Glomerular endothelial cell (primary cell): ENCODE measurements at places on chromosomes 3 and 15. TPM values are rescaled to one million over a fixed set of nuclear protein-coding genes. Genes with fewer than 3 reads are reported as not detected.

The FGF12 gene
- 2.1 and 6.4 TPM in 2 replicates for total RNA-seq

The EXD1 gene
- 0.53 TPM in 1 of 2 replicates, not detected in the other for total RNA-seq

The SLC28A1 gene
- not detected in 2 replicates for total RNA-seq

GRCh38 chr15:43828061-43828657, 1.4 kb downstream of the WDR76 start:
- DNase-seq = no peak

DNA sequence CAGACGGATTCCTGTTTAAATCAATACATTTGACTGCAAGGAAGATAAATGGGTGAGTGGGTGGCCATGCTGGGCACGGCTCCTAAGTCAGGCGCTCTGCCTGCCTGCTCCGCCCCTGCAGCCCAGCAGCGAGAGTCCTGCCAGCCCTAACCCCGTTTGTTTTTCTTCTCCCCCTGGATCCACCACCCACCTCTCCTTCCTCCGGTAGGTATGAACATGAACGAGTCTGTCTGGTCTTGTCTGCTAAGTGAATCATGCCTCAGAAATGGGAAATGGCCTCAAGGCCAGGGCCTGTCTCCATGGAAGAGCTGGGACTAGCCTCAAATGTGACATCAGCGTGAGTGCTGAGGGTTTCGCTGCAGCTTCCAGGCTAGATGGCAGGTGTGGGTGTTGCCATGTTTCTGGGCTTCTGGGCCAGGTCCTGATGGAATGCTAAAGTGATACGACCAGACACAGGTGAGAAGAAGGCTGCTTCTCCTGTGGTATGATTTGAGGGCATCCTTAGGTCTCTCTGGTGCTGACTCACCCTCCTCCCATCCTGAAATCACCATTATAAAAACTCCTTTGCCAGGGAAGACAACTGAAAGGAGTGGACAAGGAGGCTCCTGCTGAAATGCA, 5.6 kb upstream of the FEM1B start:
- DNase-seq = no peak

- no peak for DNase-seq
These were observed 284.8 kb downstream of the TUSC7 start for GRCh38 chr3:116994351-116994879.

GRCh38 chr3:123883701-123884202, 380 bp downstream of the MYLK start:
- no peak for DNase-seq

- no peak for DNase-seq
These were observed 782.9 kb upstream of the GOLIM4 start for GRCh38 chr3:168878655-168879054.

GRCh38 chr3:106965307-106965706, 411.9 kb upstream of the CCDC54 start:
- DNase-seq = no peak

GRCh38 chr3:153619268-153619667, 457.2 kb downstream of the RAP2B start:
- no peak for DNase-seq

DNA sequence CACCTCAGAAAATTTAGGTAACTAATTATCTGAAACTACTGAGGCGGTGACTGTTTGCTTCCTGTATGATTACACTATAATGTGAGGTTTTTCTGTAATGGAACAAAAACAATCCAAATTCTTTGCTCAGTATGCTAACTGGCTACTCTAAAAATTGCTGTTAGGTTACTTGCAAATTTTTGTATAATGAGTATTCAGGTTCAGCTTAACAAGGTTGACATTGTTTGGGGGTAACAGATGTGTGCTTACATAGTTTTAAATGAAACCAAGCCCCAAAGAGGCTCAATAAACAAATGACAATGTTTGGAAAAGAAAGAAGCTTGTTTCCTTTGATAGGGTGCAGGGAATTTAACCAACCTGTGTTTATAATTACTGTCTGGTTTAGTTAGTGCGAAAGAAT, 414.5 kb upstream of the MDFIC2 start:
- DNase-seq = no peak

GRCh38 chr3:168249550-168250414, 154.1 kb upstream of the GOLIM4 start:
- no peak for DNase-seq

- DNase-seq = no peak
These were observed 54.5 kb upstream of the FNDC3B start for GRCh38 chr3:171984883-171985282.

- no peak for DNase-seq
These were observed at the start of gene GATM for GRCh38 chr15:45378149-45378912. Gene GATM (minus strand): TSS chr15:45378544. CDS start chr15:45378453, 91 bp downstream.

DNA sequence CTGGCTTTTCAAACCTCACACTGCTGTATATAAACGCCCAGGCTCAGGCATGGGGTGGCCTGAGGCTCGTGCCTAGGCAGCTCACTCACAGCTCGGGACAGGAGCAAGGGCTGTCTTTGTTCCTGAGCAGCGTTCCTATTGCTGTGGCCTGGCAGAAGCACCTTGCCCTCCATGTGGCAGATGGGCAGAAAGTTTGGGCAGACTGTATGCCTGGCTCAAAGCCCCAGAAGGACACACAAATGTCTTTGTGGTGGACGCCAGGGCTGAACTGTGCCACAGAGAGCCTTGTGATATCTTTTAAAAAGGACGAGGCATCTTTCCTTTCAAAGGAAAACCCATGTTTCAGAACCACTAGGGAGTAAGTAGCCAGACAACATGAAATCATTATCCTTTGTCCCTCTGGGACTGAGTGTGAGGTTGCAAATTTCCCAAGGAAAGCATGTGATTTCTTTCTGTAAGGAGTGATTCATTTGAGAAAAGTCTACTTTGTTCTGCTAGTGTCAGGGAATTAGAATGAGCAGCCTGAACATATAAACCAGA, 29.3 kb upstream of the UBE2E1 start:
- no peak for DNase-seq
